PC-9 (cell line): ENCODE measurements at places on chromosomes 4 and X.

DNA sequence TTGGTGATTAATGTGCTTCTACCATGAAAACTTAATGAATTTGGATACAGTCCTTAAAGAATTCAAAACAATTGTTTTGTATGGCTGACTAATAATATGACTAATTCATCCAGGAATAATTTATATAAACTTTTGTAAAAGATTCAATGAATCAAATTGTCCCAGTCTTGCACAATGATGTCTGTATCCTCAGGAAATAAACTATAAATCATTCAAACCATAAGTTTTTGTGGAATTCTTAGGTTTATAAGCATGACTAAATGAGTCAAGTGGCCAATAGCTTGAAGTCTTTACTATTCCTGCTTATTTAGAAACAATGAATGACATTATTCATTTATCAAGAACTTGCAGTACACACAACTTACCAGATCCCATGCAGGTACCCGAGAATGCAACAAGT is 935.0 kb upstream of the INTU start:
- DNase-seq, result no peak

DNA sequence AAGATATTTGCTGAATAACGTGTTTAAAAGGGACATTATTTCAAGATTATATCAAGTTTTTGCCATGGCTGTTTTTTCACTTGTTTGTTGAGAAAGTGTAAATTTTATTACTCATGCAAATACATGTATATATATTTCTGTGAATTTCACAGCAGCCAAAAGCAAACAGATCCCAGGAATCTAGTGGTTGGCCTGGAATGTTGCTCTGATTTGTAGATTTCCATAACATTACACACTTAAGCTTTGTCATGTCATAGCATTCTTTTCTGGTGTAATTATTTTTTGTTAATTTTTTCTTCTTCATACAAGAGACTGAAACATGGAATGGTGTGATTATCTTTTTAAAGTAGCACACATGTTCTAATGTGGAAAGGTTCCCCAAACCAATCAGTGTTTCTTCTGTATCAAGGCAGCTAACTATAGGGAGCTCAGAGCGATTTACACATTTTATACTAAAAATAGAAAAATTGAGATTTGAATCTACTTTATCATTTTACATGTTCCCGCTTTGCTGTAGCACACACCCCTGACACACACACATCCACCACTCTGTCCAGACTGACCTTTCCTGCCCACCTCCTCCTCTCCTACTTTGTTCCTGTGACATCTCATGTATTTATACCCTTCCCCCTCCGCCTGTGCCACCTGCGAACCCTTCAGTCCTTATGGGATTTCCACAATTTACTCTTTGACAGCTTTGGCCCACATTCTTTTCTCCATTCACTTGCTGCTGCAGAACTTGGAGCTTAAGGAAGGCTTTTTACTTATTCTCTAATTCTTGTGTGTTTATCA is 20.3 kb downstream of the RUFY3 start:
- DNase-seq, result no peak

DNA sequence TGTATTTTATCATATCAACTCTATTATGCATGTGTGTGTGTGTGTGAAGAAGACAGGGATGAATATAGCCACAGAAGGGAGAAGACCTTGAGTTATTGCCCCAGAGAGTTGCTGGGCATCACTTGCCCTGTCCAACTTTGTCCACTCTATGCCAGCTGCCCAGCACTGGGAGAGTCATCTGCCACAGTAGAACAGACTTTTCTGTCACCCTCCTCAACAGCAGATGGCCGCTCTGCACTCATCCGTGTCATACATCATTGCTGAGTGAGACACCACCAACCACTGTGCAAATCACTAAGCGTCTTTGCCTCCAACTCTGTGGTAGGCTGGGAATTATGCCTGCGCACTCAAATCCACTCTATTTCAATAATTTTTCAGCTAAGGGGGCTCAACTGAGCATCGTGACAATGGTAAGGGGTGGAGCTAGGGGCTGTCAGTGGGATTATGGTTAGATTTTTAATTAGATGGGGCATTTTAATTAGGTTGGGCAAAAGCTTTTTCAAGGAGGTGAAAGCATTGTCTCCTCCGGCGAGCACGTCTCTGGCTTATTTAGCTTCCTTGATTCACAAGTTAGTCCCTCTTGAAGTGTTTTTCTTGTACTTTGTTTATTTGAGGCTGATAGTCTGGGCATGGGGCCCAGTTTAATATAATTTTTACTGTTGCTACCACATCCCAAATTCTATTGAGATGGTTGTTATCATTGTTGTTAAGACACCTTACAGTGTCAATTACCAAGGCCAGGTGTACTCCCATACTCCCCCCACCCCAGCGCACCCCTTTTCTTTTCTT is 100.1 kb upstream of the KLF3 start:
- DNase-seq, result no peak

DNA sequence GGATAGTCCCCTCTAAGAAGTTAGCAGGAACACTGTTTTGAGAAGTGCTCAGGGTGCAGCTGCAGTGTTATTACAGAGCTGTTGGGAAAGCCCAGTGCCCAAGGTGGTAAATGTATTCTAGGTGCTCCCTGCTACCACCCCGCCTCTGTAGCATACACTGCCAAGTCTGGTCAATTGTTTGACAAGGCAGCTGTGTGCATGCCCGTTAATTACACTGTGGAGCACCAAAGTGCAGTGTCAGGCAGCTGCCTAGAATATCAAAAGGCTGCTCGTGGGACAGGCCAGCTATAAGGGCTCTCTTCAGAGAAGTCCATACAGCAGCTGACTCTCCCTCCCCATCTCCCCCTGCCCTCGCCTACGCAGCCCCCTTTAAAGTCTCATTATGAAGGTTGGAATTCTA is 99.9 kb upstream of the KLHL13 start:
- DNase-seq, result no peak

- DNase-seq, result no peak
These were observed 343.1 kb upstream of the NOCT start for GRCh38 chr4:138672393-138672976.

DNA sequence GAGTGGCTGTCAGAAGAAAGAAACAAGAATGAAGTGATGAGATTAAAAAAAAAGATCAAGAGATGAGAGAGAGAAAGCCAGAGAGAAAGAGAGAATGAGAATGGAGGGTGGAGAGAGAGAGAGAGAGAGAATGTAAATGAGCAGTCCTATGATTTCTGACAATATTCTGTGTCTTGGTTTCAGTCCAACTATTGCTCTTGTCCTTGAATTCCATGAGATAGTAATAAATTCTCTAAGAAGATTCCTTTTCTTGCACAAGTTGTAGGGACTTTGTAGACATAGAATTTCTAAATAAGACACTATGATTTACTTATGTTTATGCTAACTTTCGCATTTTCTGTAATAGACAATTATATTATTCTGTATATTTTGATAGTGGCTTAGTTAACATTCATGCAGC is 149.6 kb upstream of the CTSO start:
- DNase-seq, result no peak

GRCh38 chr4:43325220-43325967 is 432.9 kb downstream of the GRXCR1 start:
- no peak for DNase-seq

DNA sequence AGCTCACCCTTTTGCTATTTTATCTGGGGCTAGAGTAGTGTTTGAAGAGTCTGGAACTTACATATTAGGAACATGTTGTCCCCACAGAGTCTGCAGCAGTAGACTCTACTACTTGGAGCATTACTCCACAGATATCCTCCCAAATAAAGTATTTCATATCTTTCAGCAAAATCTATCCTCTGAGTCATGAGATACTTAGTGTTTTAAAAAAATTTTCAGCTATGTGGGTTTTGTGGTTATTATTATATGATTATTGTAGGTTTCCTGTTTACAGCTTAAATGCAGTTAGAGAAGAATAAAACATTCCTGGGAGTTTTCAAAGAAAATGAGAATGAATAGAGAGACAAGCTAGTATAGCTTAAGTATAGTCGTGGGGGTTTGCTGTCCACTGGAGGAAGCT is 30.9 kb downstream of the PAGE2 start:
- DNase-seq, result no peak

DNA sequence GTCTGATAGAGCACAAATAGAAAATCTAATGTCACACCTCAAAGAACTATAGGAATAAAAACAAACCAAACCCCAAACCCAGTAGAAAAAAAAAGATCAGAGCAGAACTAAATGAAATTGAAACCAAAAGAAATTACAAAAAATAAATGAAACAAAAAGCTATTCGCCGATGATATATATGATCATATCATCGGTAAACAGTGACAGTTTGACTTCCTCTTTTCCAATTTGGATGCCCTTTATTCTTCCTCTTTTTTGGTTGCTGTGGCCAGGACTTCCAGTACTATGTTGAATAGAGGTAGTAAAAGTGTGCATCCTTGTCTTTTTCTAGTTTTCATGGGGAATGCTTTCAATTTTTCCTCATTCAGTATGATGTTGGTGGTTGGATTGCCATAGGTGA is 215.3 kb upstream of the AR start:
- DNase-seq, result no peak

DNA sequence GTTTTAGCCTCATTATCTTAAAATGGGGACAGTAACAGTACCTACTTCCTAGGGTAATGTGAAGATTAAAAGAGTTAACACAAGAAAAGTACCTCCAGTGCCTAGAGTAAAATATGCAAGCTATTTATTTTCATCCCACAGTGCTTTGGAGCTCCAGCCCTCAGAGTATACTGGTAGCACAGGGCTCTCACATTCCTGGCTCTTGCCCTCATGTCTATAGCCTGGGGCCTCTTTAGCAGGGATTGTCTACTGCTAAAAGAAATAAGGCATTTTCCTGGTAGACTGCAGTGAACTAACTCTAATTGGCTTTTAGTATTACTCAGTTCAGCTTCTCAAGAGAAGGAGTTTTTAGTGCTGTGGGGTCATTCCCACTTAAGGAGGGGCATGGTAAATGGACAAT is 60.8 kb downstream of the RRAGB start:
- peak; percentile 9 for DNase-seq

DNA sequence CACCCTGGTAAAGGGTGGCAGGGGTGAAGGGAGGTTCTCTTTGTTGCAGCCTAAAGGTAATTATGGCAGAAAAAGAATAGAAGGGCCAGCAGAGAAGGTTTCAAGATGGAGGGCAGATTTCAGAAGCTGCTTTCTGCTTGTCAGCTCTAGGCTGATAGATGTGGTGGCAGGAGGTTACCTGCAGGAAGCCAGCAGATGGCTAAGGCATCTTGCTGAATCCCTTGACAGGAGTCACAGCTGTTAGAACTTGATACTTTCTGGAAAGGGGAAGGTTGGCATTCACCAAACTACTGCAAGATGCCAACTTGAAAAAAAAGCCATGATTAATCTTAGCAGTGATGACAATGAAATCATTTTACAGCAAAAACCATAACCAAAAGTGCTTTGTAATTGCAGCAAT is 69.5 kb upstream of the CBLL2 start:
- no peak for DNase-seq

DNA sequence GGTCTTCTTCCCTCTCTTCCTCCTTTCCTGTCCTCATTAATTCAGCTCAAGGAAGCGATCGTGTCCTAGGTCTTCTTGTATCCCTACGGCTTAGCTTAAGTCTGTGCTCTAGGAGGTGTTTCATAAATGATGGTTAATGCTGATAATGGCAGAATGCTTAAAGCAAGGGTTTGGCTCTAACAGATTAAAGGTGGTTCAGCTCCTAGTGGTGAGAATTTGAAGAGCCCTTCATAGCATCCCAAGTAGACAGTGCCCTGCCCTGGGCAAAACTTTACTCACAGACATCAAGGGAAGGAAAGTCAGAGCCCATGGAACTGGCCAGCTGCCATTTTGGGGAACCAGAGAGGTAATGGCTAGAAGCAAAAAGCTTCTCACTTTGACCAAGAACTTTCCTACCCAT is 47.0 kb upstream of the PGRMC1 start:
- no peak for DNase-seq

DNA sequence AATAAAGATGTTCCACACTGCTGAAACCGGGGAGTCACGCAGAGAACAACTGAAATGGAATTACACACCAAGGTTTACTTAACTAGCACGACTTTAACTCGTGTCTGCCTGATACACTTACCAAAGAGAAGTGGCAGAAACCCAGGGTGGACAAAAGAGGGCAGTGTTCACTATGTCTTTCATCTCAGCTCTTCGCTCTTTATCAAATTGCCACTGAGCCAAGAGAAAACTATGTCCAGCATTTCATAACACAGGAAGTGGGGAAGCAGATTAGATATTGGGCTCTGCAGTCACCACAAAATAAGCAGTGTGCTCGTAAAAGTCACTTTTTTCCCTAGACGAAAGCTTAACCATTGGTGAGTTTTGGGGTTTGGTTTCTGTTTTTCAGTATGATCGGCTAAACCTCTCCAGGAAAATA is 155.7 kb downstream of the CHIC2 start:
- peak; percentile 82 for DNase-seq

DNA sequence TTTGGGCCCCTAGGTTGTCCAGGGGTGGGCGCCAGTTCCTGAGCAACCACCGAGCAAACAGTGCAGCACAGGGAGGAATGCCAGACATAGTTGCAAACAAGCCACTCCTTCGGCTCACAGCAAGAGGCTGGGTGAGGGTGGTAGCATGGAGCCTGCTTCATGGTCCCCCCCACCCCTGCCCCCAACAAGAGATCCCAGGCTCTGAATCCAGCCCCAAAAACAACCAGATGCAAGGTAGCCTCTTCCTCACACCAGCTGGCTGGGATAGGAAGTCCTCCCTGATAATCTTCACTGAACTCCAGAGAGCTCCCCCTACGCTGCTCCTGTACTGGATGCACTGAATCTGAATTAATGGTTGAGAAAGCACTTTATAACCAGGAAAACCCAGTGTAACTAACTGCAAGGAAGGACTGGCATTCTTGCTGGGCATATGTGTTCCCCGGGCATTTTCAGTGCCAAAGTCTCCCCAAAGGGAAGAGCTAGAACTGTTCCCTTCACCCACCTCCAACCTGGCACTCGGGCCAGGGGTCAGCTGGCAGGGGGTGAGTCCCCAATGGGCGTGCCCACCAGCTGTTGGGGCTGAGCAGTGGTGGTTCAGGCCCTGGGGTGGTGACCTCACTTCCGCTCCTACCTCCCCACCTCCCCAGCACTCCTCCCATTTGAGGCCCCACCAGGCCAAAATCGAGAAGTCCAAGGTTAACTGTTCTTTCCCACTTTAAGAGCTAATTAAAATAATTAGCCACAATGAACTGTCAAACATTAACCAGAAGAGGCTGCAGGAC is 1.5 kb downstream of the ELF4 start:
- peak; percentile 59 for DNase-seq
